ENCODE measurements at places on chromosomes 4 and X.

DNA sequence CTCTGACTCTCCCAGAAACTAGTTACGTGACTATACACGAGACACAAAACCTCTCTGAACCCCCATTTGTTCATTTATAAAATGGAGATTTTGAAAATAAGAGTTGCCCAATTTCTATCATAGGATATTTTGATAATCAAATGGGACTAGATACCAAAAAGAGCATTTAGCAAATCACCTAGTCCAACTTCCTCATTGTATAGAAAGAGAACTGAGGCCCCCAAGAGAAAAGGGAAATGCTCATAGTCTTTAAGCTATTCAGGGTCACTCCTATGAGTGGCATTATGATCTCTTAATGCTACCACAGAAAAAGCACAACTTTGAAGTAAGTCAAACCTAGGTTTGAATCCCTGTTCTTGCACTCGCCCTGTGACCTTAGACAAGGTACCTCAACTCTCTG lies 62.7 kb downstream of the BMP15 start:
- no peak for DNase-seq

DNA sequence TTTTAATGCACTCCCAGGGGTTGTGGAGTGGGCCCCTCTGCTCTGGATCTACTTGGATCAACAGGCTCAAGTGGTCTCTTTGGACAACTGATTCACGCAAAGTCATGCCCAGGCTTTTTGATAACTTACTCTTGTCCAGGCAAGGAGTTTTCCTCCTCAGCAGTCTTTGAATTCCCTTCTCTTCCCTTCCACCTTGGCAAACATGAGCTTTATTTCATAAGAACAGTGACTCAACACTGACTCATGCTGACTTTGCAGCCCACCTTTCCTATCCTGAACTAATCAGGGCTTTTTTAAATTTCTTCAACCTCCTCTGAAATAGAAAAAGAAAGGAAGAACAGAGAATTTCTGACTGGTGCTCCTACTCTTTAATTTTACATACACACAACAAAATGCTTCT lies 132.1 kb upstream of the LDB2 start:
- no peak for DNase-seq

DNA sequence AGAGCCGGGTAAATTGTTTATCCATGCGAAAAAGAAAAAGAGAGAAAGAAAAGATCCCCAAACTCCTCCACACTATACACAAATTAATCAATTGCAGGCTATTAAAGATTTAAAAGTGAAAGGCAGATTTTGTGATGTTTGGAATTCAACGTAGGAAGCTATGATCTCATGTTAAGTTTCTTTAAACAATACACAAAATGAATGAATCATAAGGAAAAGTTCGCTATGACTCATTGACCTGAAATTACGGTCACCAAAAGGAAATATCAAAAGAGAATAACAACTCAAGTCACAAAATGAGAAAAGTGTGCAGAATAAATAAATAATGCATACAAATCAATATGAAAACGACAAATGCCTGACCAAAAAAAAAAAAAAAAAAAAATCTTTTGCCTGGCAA lies 28.6 kb downstream of the CLNK start:
- no peak for DNase-seq

DNA sequence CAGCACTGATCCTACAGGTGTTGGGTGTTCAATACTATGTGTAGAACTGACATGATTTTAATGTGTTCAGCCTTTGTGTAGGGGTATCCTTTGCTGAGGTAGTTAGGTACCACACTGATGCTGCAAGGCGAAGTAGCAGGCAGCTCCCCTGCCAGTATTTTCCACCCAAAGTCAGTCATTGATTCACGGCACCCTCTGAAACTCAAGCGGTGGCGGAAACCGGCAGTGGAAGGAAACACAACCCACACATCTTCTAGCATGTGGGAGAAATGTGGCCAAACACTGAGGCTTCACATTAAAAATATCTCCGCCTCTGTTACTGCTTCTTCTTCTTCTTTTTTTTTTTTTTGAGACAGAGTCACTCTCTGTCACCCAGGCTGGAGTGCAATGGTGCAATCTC lies 126.3 kb downstream of the AASDH start:
- DNase-seq: peak; percentile 32

- DNase-seq: no peak
Observed at GRCh38 chrX:1398431-1399340, 6.8 kb upstream of the SLC25A6 start.

All from activated CD4-positive, alpha-beta T cell treated with anti-CD3 and anti-CD28 coated beads for 4 hours (primary cell).